CD4-positive, alpha-beta T cell (primary cell): ENCODE measurements at places on chromosomes 11 and 22.

GRCh38 chr11:35655856-35656255 is 6.7 kb upstream of the TRIM44 start:
- DNase-seq = no peak

DNA sequence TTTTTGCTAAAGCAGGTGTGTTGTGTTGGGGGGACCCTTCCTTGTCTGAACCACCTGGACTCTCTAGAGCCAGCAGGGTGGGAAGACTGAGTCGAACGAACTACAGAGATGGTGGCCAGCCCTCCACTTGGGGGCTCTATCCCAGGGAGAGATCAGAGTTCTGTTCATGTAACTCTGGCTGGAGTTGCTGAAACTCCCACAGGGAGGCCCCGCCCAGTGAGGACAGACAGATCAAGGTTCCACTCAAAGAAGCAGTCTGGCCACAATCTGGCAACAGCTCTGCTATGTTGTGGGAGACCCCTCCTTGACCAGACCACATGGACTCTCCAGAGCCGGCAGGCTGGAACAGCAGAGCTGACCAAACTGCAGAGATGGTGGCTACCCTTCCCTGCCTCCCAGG is 20.2 kb upstream of the OR5AK2 start:
- no peak for DNase-seq

DNA sequence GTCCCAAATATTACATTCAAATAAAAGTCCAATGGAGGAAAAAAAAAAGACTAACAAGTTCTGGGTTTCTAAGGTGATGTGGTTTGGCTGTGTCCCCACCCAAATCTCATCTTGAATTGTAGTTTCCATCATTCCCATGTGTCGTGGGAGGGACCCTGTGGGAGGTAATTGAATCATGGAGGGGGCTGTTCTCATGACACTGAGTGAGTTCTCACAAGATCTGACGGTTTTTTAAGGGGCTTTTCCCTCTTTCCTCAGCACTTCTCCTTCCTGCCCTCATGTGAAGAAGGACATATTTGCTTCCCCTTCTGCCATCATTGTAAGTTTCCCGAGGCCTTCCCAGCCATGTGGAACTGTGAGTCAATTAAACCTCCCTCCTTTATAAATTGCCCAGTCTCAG is 7.9 kb upstream of the MS4A2 start:
- no peak for DNase-seq

DNA sequence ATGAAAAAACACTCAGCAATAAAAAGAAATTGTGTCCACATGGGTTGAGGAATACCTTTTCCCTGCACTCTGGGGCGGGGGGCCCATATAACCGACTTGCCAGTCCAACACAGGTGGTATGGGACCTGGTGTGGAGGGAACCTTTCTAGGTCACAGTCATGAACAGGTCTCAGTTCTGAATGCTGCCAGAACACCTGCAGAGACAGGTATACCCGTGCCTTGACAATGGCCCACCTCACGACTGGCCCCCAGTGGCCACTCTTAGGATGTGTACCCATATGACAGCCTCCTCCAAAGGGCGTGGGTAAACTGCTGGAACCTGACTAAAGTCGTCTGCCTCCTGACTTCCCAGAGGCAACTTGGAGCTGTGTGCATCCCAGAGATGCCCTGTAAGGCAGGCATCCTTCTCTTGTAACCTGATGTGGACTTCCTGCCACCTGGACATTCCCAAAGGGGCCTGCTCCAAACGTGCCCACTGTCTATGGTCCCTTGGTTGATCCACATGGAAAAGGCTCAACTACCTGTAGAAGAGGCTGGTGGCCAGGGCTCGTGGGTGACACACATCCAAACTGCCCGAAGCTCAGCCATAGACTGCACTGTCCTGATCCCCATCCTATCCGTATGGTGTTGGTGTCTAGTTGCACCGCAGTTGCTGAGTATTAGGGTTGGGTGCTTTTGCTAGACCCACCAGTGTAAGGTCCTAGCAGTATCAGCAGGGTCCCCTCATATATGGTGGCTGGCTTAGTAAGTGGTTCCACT is 859.3 kb downstream of the BRD1 start:
- peak; percentile 8 for DNase-seq

- no peak for DNase-seq
These were observed 4.6 kb downstream of the MOB2 start for GRCh38 chr11:1481861-1482441.

- no peak for DNase-seq
These were observed 42.5 kb downstream of the DGCR2 start for GRCh38 chr22:19079691-19080090.

GRCh38 chr11:27201454-27202302 is 161.1 kb downstream of the BBOX1 start:
- no peak for DNase-seq

DNA sequence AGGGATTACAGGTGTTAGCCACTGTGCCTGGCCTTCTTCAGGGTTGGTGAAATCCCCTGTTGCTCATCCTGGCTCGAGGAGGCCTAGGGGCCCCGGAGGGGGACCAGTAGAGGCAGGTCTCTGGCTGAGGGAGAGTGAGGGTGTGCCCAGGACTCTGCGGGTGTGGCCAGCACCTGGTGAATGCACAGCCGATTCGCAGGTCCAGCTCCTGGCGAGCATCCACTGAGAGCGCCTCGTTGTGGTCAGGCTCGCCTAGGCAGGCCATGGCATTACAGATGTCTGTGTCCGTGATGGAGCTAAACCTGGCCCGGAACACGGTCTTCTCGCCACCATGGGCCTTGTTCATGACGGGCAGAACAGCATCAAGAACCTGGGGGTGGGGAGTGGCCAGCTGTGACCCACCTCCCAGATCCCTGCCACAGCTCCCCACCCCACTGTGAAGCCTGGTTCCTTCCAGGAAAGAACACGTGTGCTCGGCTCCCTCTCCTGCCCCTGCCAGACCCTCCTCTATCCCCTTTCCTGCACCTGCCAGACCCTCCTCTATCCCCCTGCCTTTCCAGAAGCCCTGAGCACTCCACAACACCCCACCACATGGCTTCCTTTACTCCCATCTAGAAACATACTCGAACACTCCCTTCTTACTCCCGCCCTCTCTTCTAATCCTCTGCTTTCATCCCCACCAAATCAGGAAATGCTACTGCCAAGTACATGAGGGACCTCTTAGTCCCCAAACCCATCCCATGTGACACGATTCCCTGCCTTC is 12.4 kb downstream of the TOP3B start:
- no peak for DNase-seq

GRCh38 chr11:44865866-44866272 is 84.8 kb downstream of the TP53I11 start:
- DNase-seq = no peak

GRCh38 chr11:127965939-127966668 is 621.3 kb downstream of the ETS1 start:
- DNase-seq = no peak

- DNase-seq = no peak
These were observed 61.6 kb downstream of the MORC2 start for GRCh38 chr22:30906946-30907345.

- DNase-seq = no peak
These were observed 762 bp upstream of the TBC1D22A start for GRCh38 chr22:46761539-46762237.

DNA sequence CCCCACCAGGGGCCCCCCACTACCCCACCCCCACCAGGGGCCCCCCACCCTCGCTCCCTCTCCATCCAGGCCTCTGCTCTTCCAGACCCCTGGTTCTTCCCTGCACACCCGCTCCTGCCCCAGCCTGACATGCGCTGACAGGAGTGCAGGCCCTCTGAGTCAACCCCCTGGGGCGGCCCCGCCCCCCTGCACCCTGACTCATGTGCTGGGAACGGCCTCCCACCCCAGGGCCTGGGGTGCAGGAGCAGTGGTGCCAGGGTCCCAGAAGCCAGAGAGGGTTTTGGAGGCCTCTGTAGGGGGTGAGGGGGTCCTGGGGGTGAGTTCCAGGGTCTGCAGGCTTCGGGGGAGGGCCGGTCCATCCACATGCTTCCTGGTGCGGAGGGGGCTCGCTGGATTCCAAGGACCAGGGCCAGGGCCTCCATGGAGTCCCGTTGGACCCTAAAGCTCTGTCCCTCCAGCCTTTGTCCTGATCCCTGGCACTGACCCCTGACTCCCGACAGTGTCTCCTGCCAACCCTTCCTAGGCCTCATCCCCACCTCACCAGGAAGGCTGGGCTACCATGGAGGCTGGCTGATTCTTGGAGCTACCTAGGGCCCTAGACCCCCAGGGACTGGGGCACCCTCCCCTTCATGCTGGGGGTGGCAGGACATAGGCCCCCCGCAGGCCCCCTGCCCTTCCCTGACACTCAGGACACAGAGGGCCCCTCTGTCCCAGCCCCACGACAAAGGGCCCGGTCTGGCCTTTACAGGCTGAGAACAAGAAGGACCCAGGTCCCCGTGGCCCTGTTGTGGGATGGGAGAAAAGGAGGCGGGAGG is 583 bp upstream of the PKP3 start:
- DNase-seq = no peak

GRCh38 chr11:20310596-20311394 is 52.7 kb upstream of the HTATIP2 start:
- no peak for DNase-seq

DNA sequence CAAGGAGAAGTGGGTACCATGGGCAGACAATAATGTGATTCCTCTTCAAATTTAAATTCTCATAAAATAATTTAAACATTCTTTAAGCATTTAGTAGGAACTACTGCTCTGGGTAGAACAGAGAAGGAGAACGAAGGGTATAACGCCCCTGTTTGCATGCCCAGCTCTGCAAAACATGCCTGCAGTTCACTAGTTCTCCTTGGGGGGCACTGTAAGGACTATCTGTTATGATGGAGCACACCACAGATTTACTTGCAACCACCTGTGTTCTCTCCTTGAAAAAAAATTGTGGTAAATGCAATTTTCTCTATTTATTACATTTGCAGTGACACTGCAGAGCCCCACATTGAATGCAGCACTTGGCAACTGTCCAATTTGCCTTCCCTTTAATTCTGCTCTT is 100.3 kb downstream of the GUCY1A2 start:
- DNase-seq = no peak

DNA sequence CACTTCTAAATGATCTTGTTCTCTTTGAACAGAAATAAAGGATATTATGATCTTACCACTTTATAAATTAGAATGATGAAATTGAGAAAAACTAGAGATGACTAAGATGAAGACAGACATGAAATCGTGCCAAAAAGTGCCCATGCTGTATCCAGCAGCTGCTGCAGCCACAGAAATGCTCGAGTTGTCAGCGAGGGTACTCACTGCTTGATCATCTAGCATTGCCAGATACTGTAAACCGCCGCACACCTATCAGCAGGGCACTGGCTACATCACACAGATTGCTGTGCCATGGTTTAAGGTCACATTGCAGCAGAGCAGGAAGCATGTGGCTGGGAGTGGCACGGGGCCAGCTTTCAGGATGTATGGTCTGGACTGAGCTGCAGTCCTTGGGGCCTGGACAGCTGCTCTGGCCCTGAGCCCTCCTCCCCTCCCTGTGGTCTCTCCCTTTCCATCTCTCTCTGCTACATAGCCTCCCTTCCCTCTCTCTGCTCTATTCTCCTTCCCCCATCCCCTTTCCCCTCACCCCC is 51.0 kb upstream of the SEPTIN5 start:
- DNase-seq = no peak
